Activated CD4-positive, alpha-beta T cell treated with anti-CD3 and anti-CD28 coated beads, Interleukin-2, amount 50 U/mL, for 48 hours (primary cell): ENCODE measurements at places on chromosomes 13 and 19.

GRCh38 chr13:37453246-37453645 is 145.3 kb downstream of the POSTN start:
- no peak for DNase-seq

GRCh38 chr13:91889641-91890040 is 491.2 kb downstream of the GPC5 start:
- DNase-seq = no peak

GRCh38 chr13:53052675-53053074 is 24.1 kb downstream of the OLFM4 start:
- DNase-seq = no peak

GRCh38 chr13:21579754-21580316 is 24.1 kb downstream of the MICU2 start:
- no peak for DNase-seq

GRCh38 chr13:113905942-113906341 is 42.1 kb upstream of the GAS6 start:
- no peak for DNase-seq

DNA sequence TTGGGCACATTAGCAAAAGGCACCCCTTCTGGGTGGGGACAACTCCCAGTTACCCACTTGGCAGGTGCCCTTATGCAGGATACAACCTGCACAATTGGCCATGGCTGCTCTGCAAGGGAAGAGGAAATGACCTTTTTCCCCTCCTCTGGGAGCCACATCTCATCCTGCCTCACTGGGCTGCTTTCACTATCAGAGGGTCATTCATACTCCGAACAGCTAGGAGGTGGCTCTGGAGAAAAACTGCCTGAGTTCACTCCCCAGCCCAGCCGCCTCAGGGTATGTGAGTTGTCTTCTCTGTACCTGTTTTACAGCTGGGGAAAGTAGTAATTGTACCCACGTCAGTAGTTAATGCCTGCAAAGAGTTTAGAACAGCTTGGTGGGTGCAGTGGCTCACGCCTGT is 7.1 kb upstream of the ACTN4 start:
- DNase-seq = no peak
